ENCODE measurements at places on chromosomes 13 and 19.

- no peak for DNase-seq
Measured at GRCh38 chr19:14391156-14391821, 10.0 kb downstream of the ADGRE5 start.

- DNase-seq = no peak
Measured at GRCh38 chr13:65112123-65112522, 2118.0 kb downstream of the PCDH9 start.

DNA sequence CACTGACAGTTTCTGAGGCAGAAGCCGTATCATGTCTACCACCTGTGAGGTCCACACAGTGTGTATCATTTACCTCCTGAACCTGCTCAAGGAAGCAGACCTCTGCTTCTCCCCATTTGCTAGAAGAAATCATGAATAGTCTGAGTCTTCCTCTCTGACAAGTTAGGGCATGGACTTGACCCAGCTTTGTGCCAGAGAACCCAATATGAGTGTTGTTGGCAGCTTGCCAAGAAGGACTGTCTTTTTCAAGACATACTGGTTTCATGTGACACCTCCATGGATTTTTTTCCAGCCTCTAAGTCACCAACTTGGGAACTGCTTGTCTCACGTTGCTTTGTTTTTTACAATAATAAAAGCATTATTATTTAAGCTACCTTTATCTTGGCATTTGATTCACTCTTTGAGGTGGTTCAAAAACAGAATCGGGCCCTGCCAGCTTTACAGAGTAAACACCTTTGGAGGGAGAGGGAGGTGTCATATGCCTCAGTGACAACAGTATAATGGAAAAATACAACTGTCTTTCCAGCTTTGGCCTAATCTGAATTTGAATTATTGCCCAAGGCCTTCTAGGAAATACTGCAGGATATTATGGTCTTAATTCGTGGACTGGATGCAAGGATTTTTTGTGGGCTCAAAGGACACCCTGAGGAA is 9.6 kb downstream of the ZNF211 start:
- no peak for DNase-seq

- DNase-seq = no peak
Measured at GRCh38 chr19:2188708-2189385, 25.1 kb downstream of the DOT1L start.

DNA sequence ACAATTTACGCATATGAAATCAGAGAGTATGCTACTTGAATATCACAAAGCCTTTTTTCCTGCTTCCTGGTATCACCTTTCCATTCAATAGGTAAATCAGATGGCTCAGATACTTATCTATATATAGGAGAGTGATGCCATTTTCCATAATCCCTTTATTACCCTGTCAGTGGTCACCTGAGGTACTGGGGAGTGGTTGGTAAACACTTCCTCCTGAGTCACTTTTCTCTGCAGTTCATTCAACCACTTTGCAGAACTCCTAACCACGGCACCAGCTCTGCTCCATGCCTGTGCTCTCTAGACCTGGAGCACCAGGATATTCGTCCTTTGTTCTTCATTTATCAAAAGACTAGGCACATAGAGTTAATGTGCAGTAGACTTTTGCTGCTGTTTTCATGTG is 748.5 kb upstream of the KLHL1 start:
- DNase-seq = no peak

DNA sequence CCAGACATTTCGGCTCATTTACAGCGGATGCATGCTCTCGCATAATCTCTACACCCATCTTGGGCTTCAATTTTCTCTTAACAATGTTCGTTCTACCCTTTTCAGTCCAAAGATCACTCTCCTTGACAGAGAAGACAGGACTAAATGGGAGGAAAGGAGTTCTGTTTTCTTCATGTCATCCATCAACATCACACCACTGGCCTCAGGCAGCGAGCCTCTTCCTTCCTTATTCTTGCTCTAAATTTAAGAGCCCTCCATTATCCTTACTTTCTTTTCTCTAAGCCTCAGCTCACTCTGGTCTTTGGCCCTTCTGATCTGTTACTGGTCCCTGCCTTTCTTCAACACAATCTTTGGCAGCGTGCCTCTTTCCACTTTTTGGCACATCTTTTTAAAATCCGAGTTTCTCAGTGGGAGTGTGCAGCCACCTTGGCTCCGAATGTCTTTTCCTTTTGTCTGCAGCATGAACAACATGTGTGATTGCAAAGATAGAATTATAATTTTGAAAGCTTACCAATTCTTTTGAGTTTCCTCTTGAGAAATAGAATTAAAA is 98.7 kb downstream of the FAM216B start:
- DNase-seq = no peak

DNA sequence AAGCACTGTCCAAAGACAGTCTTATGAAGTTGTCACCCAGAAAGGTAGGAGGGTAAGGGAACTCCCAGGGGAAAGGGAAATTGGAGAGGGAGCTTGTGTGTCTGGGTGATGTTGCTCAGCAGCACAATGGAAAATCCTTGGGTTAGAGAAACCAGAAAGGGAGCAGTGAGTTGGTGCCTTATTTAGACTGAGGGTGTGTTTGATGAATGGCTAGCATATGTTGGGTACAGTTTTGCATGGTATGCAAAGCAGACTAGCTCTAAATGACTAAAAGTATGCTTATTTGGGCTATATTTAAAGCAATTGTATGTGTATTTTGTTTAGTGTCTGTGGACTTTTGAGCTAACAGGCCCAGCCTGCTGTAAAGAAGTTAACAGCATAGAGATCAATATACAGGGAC is 2884.6 kb upstream of the PCDH20 start:
- DNase-seq = no peak

GRCh38 chr19:47492137-47492533 is 8.1 kb upstream of the KPTN start:
- no peak for DNase-seq

DNA sequence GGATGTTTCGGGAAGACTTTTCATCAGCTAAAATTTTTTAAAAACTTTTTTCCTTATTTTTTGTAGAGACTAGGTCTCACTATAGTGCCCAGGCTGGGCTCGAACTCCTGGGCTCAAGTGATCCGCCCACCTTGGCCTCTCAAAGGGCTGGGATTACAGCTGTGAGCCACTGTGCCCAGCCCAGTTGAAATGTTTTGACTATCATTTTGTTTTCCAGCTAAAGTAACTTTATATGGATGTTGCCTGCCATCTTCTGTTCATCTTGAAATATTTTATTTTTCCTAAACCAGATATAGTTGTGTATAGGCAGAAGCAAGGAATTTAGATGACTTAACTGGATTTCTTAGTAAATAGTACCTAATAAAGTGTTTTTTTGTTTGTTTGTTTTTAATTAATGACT is 7.0 kb downstream of the CAB39L start:
- DNase-seq = no peak

DNA sequence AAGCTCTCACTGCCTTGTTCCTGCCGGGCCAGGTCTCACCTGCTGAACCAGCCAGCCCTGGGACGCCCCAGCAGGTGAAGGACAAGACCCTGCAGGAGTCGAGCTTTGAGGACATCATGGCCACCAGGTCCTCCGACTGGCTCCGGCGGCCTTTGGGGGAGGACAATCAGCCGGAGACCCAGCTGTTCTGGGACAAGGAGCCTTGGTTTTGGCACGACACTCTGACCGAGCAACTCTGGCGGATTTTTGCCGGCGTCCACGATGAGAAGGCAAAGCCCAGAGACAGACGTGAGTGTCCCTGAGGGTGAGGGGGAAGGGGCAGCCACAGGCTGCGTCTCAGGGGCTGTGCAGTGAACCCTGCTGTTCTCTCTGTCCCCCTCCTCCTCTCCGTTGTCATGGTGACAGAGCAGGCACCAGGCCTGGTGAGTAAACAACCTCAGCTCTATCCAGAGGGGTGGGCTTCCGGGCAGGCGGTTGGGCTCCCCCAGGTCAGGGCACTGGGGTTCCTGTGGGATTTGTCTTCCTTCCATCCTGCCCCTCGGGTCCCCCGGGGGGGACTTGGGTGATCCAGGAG is 9.7 kb downstream of the TLE6 start:
- peak; percentile 82 for DNase-seq

- DNase-seq = no peak
Measured at GRCh38 chr13:43880214-43880855, 631 bp downstream of the LACC1 start.

- DNase-seq = no peak
Measured at GRCh38 chr19:38190061-38190460, 34.0 kb downstream of the DPF1 start.

DNA sequence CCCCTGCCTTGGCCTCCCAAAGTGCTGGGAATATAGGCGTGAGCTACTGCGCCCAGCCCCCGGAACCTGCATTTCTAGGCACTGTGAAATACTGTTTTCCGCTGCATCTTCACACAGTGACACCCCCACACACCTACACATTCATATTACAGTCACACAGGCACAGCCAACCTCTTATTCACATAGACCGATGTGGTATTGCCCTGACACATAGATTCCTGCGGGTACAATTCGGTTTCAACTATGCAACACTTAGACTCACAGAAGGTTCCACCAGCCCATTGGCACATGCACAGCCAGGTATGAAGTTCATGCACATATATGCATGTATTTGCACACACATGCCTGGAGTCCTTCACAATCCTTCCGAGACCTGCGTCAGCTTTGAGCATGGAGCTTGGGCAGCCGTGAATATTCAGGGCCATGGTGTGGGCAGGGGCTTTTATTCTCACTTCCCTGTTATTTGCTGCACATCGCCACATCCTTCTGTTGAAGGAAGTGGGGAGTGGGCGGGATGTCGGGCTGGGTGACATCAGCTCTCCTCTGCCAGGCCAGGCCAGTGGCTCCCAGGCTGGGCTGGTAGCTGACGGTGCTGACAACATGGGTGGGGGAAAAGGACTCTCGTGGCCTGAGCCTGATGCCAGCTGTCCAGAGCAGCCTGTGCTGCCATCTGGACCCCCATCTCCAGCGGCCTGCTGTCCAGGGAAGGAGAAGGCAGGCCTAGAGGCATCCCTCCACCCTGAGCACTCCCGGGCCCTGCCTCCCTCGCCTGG is 5.4 kb upstream of the CDC37 start:
- DNase-seq = no peak

GRCh38 chr13:80157261-80157932 is 183.5 kb downstream of the SPRY2 start:
- DNase-seq = no peak

DNA sequence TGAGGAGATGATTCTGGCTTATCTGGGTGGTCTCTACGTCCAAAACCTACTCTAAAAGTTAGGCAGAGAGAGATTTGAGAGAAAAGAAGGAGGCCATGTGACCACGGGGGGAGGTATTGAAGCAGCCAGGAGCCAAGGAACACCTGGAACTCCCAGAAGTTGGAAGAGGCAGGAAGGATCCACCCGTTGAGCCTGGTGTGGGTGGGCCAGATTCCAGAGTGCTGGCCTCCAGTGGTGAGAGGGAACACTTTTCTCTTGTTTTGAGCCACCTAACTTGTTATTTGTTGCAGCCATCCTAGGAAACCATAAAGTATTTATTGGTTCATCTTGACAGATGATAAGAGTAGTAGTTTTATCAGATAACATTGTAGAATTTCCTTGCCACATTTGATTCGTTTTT is 396.9 kb downstream of the MYO16 start:
- no peak for DNase-seq

GRCh38 chr13:97295283-97296182 is 73.4 kb downstream of the MBNL2 start:
- no peak for DNase-seq

DNA sequence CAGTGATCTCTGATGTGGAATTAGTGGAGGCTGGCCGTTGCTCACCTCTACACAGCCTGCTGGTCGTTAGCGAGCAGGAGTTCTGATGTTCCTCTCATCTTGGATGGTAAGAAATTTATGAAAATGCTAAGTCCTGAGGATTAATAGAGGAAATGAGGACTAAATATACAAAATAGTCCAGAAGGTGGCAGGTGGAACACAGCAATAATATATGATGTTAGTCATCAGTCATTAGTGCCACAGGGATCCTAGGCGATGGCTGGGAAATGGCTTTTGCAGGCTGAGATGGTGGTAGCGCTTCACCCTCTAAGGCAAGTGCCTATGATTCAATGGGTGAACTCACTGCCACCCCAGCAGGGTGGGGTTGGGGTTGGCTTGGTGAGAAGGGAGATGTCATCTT is 338.6 kb upstream of the TMTC4 start:
- no peak for DNase-seq

GRCh38 chr19:35044317-35045117 is 3.0 kb downstream of the HPN start:
- DNase-seq = no peak

- DNase-seq = no peak
Measured at GRCh38 chr19:16386619-16387240, 62.1 kb downstream of the KLF2 start.

GRCh38 chr19:40251244-40251643 is 24.8 kb upstream of the CCNP start:
- DNase-seq = no peak

DNA sequence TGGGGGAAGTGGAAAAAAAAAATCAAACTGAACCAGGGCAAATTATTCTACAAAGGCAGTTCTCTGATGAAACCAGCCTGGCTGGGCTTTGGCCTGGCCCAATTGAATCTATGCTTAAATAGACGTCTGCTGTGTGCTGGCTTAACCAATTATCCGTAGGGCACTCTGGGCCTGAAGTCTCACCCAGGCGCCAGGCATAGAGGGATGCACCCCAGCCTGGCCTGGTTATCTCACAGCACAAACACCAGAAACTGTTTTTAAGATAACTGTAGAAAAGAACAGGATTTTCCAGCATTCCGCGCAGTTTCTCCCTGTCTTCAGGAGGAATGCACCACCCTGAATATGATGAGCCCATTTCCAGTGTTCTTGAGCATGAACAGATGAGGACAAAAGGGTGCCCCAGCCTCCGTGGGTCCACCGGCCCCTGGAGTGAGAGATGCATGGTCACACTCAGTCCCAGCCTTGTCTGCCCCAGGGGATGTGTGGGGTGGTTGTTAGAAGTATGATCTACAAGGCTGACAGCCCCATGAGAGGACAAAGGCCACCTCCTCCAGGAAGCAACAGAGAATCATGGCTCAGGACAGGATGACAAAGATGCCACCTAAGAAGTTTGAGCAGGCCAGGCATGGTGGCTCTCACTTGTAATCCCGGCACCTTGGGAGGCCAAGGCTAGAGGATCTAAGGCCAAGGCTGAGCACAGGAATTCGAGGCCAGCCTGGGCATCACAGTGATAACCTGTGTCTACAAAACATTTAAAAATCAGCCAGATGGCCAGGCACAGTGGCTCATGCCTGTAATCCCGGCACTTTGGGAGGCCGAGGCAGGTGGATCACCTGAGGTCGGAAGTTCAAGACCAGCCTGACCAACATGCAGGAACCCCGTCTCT is 50.2 kb downstream of the PEPD start:
- DNase-seq = no peak

Measured in NCI-H1092 (cell line).